Lung (tissue), 17 donors: ENCODE measurements at places on chromosomes 2 and 18. TPM values are rescaled to one million over a fixed set of nuclear protein-coding genes. Genes with fewer than 3 reads are reported as not detected.

Gene EHD3
- 1.5 TPM for polyA plus RNA-seq

Gene TSHZ1
- 7.7 TPM for polyA plus RNA-seq

Gene NT5C1B
- polyA plus RNA-seq = not detected

Gene NDC80
- 3.4 TPM for polyA plus RNA-seq

- DNase-seq = no peak
Observed at GRCh38 chr18:12843420-12844350, 40.4 kb downstream of the PTPN2 start.

DNA sequence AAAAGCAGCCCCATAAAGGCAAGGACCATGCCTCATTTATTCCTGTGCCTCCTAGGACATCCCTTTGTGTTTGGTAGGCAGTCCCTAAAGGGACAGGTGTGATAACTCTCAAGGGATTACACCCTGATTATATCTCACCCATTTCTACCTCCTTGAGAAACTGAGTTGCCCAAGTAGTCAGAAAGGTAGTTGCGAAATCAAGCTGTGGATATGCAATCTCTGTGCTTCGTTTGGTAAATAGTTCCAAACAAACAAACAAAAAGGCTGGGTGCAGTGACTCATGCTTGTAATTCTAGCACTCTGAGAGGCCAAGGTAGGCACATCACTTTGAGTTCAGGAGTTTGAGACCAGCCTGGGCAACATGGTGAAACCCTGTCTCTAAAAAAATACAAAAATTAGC lies 100.2 kb upstream of the ARL5A start:
- DNase-seq = no peak

- no peak for DNase-seq
Observed at GRCh38 chr2:113979191-113980128, 89.6 kb downstream of the ACTR3 start.

DNA sequence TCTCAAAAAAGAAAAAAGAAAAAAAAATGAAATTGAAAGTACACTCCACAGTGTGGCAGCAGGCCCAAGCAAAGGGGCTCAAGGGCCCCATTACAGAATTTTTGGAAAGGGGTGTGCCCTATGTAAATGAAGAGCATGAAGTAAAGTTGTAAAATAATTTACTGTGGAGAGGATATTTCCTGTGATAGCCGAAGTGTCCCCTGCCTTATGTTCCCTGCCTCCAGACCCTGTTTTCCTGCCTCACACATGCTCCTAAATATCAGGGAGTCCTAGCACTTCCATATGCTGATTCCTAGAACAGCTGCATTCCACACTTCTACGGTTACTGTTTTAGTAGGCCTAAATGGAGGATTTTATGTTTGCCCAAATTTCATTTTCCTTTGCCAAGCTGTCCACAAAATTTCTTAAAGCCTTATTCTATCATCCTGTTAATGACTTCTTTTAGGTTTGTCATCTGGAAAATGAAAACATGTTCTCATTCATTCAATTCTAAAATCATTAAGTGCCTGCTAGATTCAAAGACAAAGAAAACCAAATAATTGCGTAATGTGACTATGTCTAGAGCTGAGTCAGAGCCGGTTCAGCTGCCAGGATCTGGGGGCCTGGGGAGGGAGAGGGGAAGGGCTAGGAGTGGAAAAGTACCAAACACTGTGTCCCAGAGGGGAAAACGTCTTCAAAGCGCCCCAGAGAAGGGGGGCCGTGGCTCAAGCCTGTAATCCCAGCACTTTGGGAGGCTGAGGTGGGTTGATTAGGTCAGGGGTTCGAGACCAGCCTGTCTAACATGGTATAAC lies 25.9 kb upstream of the IMPA2 start:
- peak; percentile 90 for DNase-seq

GRCh38 chr2:83017366-83018090 lies 1441.6 kb downstream of the SUCLG1 start:
- no peak for DNase-seq
